Body of pancreas (tissue), 4 donors: ENCODE measurements at places on chromosomes 1 and 21.

GRCh38 chr1:184292101-184292500 is 94.7 kb upstream of the C1orf21 start:
- no peak for DNase-seq

GRCh38 chr1:40161888-40162397 is 756 bp downstream of the RLF start:
- DNase-seq: no peak

- DNase-seq: no peak
Observed at GRCh38 chr1:183898001-183898396, 93.1 kb downstream of the RGL1 start.

- no peak for DNase-seq
Observed at GRCh38 chr1:26349188-26349876, 4.6 kb downstream of the CRYBG2 start.

GRCh38 chr21:45916011-45916840 is 65.3 kb upstream of the COL6A1 start:
- DNase-seq: no peak

DNA sequence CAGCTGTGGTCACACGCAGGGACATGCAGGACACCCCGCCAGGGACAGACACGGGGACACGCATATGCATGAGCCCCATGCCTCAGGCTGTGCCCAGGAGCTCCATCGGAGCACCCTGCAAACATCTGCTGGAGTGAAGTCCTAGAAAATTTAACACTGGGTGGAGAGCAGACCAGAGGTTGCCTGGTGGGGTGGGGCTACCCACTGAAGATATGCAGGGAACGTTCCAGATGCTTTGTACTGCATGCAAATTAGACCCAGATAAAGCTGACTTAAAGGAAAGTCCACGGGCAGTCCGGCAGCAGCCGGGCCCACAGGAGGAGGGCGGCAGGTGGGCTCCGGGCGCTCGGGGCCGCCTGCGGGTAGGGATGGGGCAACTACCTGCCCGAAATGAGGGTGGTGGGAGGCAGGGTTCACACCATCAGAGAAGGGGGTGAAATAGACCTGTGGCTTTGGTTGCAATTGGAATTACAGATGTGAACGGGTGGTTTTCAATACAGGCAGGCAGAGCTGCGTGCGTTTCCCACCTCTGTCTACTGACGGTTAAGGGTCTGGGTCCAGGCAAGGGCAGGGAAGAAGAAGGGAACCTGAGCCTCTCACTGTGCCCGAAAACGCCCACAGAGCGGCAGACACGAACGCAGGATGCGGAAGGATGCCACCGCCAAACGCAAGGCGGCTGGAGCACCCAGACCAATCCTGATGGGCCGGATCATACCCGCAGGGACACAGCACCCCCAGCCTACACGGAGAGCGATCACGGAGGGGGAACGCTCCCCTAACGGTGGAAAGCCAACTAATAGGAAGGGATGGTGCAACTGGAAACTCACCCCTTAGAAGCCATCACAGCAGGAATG is 21.0 kb downstream of the CFAP74 start:
- DNase-seq: no peak

GRCh38 chr1:10050611-10051010 is 17.9 kb downstream of the UBE4B start:
- DNase-seq: peak; percentile 30

DNA sequence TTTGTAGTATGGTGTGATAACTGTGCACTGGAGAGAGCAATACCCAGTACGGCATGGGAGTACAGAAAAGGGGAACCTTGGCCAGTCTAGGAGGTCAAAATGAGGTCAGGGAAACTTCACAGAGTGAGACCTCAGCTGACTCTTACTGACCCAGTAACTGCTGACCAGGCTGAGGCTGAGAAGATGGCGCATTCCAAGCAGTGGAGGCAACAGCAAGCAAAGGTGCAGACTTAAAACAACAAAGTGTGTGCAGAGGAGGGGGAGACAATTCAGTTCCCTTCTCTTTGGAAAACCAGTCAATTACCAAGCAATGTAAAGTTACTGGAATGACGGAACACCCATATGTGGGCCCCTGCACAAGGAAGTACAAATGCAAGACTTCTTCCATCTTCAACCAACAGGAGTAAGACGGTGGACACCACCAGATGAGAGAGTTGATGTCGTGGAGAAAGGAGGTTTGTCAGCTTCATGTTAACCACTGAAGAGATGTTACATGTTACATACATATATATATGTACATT is 54.6 kb upstream of the PRDX6 start:
- no peak for DNase-seq

DNA sequence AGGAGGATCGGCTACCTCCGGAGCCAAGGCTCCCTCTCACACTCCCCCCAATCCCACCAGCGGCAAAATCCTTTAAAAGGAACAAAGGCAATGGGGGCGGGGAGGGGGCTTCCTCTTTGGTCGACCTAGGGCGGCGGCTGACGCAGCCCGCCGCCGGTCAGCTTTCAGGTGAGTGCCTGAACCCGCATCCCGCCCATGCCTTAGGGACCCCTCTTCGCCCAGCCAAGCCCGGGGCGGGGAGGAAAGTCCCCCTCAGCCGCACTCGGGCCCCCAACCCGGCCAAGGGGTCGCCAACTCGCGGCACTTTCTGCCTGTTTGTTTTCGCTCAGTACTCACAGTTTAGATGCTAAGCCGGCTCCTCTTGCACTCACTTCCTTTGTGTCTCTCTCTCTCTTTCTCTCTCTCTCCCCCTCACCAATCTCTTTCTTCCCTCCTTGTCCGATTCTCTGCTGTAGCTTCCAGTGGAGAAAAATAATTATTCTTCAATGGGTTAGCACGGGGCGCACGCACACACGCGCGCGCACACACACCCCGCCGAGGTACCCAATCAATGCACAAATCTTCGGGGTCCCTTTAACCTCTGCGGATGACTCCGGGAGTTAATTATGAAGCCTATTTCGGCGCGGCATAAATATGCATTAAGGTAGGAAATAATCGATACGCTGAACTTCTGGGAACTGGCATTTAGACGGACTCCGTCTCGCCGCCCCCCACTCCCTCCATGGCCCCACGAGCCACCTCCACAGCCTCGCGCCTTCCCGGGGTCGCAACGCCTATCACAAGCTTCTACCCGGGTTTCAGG is at the start of gene BLACAT1:
BLACAT1 (minus strand) TSS at position 465 of the 802 bp plus-strand sequence.
- DNase-seq: no peak

DNA sequence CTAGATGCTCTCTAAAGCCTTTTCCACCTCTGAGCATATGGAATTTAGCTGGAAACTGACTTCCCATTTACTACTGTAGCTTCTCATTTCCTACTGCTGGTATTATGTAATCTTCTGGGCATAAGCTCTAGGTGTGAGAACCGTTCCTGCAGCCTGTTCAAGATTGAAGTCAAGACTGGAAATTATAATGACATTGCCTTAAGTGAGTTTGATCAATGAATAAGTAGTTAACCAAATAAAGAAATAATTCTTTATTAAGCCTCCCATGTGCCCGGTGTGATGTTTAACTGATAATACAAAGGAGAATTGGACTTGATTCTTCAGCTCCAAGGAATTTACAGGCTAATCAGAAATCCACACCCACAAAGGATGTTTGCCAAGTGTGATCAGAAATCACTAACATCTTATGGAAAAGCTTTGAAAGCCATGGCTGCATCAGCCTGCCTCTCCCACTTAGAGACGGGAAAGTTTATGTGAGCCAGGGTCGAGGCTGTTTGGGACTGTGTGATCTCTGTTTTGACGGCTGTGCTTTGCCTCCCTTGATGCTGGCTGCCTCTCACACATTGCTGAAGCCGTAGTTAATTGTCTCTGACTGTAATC is 36.4 kb upstream of the PRELP start:
- no peak for DNase-seq

- DNase-seq: no peak
Observed at GRCh38 chr1:33273961-33274371, 17.7 kb downstream of the ZNF362 start.

DNA sequence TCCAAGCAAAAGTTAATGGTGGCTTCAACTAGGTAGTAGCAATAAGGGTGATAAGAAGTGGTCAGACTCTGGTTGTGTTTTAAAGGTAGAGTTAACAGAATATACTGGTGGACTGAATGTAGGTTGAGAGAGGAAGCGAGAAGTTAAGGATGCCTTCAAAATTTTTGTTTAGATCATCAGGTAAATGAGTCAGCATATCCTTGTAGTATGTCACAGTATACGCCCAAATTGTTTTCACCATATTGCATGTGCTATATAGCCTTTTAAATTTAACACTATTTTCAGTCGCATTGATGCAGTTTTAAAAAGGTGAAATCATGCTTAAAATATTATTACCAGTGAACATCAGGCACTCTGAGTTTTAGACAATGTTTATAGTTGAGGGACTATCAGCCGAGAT is 74.6 kb downstream of the RBM11 start:
- DNase-seq: no peak

DNA sequence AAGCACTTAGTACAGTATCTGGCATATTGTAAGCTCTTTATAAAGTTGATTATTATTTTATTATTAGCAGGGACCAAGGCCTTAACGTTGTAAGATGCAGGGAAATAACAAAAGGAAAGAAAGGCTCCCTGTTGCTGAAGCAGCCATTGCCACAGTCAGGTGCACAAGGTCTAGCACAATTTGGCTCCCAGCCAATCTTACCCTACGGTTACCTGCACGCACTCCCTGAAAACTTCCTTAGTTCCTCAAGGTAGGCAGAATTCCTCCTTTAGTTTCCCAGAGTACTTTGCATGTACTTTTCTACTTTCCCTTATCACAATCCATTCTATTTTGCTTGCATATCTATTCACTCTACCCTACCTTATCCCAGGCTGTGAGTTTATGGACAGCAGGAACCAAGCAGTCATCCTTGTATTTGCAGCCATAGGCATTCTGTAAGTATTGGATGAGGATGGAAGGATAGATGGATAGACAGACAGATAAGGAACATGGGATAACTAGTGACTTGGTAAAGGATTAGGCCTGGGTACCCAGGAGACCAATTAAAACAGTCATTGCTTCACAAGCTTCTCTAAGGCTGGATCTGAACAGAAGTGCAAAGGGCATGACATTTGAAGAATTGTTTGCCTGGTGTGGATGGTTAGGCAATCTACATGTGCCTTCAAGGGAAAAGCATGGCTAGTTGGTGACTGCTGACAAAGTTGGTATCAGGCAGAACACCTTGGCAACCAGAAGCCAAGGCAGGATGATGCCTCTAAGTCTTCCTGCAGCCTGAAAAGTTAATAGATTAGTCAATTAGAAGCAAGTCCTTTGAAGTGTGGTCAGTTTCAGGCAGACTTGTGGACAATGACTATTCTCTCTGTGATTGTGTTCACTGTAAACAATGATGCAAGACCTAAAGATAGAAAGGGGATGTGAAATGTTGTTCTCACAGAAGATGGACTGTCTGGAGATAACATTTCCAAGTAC is 20.8 kb upstream of the JAK1 start:
- DNase-seq: peak; percentile 25

- no peak for DNase-seq
Observed at GRCh38 chr1:6948416-6948815, 163.2 kb downstream of the CAMTA1 start.

GRCh38 chr1:155607708-155608107 is 2.3 kb upstream of the MSTO1 start:
- DNase-seq: no peak

- no peak for DNase-seq
Observed at GRCh38 chr1:109040627-109040988, 1.3 kb downstream of the WDR47 start.

GRCh38 chr1:207407655-207408260 is 46.4 kb upstream of the CR2 start:
- DNase-seq: no peak

- no peak for DNase-seq
Observed at GRCh38 chr1:89836252-89837035, 15.6 kb downstream of the LRRC8D start.

DNA sequence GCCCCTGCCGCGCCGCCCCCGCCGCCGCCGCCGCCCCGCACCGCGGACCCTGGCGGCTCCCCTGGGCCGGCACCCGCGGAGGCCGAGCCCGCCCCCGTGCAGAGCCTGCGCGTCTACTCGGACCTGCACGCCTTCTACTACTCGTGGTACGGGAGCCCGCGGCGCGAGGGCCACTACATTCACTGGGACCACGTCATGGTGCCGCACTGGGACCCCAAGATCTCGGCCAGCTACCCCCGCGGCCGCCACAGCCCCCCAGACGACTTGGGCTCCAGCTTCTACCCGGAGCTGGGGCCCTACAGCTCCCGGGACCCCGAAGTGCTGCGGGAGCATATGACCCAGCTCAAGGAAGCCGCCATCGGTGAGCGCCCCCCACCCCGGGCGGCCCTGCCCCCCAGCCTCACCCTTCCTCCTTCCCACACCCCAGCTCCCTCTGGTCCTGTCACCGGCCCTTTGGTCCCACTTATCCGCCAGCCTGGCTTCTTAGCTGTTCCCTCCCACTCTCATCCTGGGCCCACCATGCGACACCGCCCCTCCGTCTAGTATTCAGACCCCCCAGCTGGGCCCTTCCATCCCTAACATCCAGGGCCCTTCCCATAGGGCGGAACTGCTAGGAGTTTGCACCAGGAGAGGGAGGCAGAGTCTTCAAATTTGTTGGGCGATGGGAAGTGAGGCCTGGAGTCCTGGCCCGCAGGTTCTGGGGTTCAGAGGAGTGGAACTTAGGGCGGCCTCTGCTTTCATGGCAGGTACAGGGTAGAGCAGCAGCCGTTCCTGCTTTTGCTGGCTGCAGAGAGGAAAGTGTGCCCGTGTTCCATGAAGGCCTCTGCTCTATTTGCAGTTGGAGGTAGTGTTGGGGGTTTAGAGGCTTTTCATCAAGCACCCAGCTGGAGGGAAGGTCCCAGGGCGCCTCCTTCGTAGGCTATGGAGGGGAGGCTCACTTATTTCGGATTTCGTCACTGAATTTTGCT is 1.0 kb downstream of the MANEAL start:
- no peak for DNase-seq

DNA sequence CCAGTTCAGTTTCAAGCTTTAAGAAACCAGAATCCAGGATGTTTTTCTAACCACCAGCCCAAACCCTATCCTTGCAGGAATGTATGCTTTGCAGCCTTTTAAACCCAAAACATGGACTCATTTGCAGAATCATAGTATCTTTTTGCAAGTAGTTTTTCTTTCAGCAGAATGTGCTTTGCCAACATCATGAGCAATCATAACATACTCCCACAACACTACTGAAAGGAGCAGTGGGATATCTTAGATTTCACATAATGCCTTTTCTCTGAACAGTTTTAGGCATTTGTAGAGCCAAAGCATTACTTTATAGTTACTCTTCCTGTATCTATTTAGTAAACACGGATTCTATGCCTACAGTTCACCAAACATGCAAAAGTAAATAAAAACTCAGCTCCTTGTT is 10.0 kb upstream of the SH2D2A start:
- DNase-seq: no peak

GRCh38 chr1:82090104-82090503 is 289.4 kb downstream of the ADGRL2 start:
- no peak for DNase-seq

GRCh38 chr1:25614501-25615171 is 2.0 kb upstream of the MAN1C1 start:
- DNase-seq: no peak
